ENCODE measurements at places on chromosomes 11 and 22.

DNA sequence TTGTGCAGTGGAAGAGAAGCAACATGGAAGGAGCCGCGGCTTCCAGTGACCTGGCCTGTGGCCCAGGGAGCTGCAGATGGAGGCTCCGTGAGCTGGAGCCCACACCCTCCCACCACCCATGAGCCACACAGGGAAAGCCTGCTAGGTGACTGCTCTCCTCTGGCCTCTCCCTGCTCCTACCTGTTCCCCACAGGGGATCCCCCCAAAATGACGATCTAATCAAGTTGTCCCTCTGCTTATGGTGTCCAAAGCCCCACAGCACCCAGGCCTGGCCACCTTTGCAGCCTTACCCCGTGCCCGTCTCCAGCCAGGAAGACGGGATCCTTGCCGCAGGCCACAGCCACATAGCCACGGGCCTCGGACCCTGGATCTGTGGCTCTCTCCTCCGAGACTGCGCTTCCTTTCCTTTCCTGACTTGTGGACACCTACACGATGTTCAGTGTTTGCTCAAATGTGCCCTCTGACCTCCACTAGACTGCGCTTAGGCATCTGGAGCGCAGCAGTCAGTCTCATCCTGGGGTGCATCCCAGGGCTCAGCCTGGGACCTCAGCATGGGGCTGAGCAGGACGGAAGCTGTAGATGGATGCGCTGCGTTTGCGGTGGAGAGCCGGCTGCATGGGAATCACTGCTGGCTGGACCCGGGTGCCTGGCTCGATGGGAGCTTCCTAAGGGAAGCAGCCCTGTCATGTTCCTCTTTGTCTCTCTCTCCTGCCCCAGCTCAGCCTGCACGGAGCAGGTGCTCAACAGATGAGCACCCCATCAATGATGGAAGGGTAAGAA lies 133.3 kb downstream of the ST3GAL4 start:
- no peak for DNase-seq

GRCh38 chr11:41283191-41283930 lies 176.1 kb downstream of the LRRC4C start:
- DNase-seq: peak; percentile 42

- DNase-seq: no peak
Measured at GRCh38 chr22:50242406-50242949, 2.3 kb downstream of the TUBGCP6 start.

DNA sequence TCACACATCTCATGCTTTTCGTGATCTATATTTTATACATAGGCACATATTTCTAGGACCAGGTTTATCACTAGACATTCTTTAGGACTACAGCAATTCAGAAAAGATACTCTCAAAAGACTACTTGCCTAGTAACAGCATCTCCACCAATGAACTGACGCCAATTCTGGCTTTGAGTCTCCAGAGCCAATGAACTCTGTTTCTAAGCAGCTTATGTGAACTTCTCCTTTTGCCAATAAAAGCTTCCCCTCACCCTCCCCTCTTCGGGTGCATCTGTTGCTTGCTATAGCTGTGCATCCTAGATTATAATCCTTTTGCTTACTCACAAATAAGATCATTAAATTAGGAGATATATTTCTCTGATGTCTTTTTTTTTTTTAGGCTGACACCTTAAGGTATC lies 11.4 kb upstream of the ANKK1 start:
- peak; percentile 20 for DNase-seq

- DNase-seq: peak; percentile 45
Measured at GRCh38 chr11:79467761-79468160, 26.9 kb upstream of the TENM4 start.

GRCh38 chr22:46036558-46037408 lies 59.8 kb upstream of the WNT7B start:
- peak; percentile 49 for DNase-seq

DNA sequence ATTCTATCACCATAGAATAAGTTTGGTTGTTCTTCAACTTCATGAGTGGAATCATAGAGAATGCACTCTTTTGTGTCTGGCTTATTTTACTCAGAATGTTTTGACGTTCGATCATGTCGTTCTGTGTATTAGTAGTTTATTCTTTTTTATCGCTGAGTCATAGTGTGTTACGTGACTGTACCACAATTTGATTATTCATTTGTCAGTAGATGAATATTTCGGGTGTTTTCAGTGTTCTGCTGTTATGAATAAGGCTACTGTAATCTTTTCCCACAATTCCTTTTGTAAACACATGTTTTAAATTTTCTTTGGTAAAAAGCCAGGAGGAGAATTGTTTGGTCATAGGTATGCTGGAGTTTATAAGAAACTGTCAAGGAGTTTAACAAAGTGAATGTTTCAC lies 279.9 kb upstream of the B3GAT1 start:
- peak; percentile 66 for DNase-seq
